ENCODE measurements at places on chromosomes 12 and 14. TPM values are rescaled to one million over a fixed set of nuclear protein-coding genes. Genes with fewer than 3 reads are reported as not detected.

DNA sequence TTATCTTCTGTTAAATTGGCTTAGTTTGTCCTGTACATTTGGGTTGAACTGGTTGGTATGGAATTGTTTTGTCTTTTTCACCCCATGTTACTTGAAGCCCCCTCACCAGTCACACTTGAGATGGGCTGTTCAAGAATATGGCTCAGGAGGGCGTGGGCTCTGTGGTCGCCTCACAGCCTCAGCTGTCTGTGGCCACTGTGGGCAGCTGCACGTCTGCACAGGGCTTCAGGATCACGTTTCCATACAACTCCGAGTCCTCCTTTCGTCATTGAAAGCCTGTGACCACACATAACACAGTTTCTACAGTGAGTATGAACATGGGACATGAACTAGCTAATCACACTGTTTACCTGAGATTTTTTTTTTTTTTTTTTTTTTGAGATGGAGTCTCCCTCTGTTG is 81.3 kb downstream of the MOK start:
- H3K36me3 ChIP-seq, result peaks cover 17% of the 10 kb centered on the region
- H3K27me3 ChIP-seq, result no peaks in the 10 kb centered on the region
- H3K27ac ChIP-seq, result no peak overlapping the region
- peaks cover 4% of the 10 kb centered on the region for H3K4me1 ChIP-seq

DNA sequence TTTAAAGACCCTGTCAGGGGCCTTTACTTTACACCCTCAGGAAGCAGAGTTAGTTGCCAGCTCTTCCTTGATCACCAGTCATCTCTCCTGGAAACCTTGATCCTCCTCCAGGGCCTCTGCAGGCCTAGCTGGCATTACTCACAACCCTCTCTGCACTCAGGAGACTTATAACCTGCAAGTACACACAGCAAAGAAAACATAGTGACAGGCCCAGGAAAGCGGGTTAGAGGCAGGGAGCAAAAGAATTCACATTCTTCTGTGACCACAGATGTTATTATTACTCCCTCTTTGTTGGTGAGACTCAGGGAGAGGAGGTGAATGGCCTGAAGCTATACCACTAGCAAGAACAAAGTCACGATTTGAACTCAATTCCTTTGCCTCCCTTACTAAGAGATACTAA is 87.4 kb downstream of the OR11H12 start:
- H3K36me3 ChIP-seq, result no peaks in the 10 kb centered on the region

GRCh38 chr14:67187826-67188225 is 1.4 kb upstream of the GARIN2 start:
- H3K27ac ChIP-seq, result no peak overlapping the region
- no peak for DNase-seq
- no peaks in the 10 kb centered on the region for H3K27me3 ChIP-seq
- H3K4me3 ChIP-seq, result no peak overlapping the region

DNA sequence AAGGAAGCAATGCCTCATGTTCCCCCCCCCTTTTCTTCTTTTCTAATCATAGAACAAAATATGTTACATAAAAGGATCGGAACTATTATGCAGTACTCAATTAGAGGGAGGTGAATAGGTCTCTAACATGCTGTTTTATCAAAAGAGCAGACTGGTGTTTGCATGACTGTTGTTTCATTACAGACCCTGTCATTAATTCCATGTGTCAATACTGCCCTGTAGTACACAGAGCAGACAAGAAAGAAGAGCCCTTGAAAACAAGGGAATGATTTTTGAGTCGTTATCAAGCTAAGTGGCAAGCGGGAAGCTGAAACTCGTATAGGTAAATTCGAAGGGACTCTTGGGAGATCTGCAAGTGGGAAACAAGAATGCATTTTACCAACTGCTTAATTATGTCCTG is 76.9 kb upstream of the TMEM263 start:
- H3K4me1 ChIP-seq, result no peaks in the 10 kb centered on the region
- peaks cover 63% of the 10 kb centered on the region for H3K36me3 ChIP-seq
- no peak overlapping the region for H3K27ac ChIP-seq
- H3K27me3 ChIP-seq, result no peaks in the 10 kb centered on the region
- no peak overlapping the region for H3K4me3 ChIP-seq

DNA sequence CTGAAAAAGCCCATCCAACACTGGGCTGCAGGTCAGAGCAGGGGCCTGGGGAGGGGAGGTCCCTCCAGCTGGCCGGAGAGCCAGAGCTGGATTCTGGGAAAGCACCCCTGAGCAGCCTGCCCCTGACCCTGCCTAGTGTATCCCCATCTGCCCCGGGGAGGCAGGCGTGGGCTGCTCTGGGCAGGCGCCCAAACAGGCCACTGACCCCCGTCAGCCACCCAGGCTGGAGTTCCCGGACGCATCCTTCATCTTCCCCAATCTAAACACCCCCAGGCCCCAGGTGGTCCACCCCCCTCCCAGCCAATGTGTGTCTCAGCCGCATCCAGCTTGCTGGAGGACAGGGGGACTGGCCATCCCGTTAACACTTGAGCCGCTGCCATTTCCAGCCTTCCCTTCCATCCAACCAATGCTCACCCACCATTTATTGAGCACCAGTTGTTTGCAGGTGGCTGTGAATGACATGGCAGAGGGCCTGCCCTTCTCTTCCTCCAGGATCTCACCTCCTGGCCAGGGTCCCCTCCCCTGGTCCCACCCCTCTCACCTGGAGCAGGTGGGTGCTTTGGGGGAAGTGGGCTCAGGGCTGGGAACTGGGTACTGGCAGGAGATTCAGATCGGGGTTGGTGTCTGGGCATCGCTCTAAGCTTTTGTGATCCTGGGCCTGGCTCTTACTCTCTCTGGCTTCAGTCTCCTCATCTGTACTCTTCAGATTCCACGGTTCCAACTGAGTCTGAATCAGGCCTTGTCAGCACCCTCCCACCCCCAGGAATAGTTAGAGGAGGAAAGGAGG is 743 bp upstream of the DTX1 start:
- no peak for DNase-seq
- H3K4me3 ChIP-seq, result peak overlapping the region; percentile 76
- peaks cover 2% of the 10 kb centered on the region for H3K27me3 ChIP-seq
- H3K27ac ChIP-seq, result peak overlapping the region; percentile 39
- no peaks in the 10 kb centered on the region for H3K36me3 ChIP-seq

DNA sequence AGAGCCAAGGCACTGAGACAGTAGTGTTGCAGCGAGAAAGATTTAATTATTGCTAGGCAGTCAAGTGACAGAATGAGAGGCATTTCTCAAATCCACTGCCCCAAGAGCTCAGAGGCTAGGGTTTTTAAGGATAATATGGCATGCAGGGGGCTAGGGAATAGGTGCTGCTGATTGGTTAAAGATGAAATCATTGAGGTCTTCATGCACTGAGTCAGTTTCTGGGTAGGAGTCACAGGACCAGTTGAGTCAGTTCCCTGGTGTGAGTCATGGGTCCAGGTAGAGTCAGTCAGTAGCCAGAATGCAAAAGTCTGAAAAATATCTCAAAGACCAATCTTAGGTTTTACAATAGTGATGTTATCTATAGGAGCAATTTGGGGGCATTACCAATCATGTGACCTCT is 323.8 kb downstream of the RGS6 start:
- no peaks in the 10 kb centered on the region for H3K4me1 ChIP-seq
- H3K4me3 ChIP-seq, result no peak overlapping the region
- no peak overlapping the region for H3K27ac ChIP-seq
- no peak for DNase-seq
- no peaks in the 10 kb centered on the region for H3K36me3 ChIP-seq

GRCh38 chr14:70392676-70393075 is 24.2 kb downstream of the SYNJ2BP start:
- no peaks in the 10 kb centered on the region for H3K27me3 ChIP-seq
- H3K27ac ChIP-seq, result no peak overlapping the region
- no peak overlapping the region for H3K4me3 ChIP-seq
- DNase-seq, result no peak
- H3K36me3 ChIP-seq, result no peaks in the 10 kb centered on the region

The CIROP gene
- total RNA-seq, result not detected

The TAS2R31 gene
- 3.2 TPM for total RNA-seq

- DNase-seq, result no peak
- no peaks in the 10 kb centered on the region for H3K27me3 ChIP-seq
- H3K4me3 ChIP-seq, result no peak overlapping the region
- H3K27ac ChIP-seq, result no peak overlapping the region
- H3K36me3 ChIP-seq, result peaks cover 4% of the 10 kb centered on the region
Observed at GRCh38 chr12:27657296-27657695, 39.0 kb upstream of the REP15 start.

- H3K27me3 ChIP-seq, result peaks cover 44% of the 10 kb centered on the region
- H3K4me1 ChIP-seq, result peaks cover 5% of the 10 kb centered on the region
- H3K4me3 ChIP-seq, result no peak overlapping the region
- H3K27ac ChIP-seq, result no peak overlapping the region
- no peaks in the 10 kb centered on the region for H3K36me3 ChIP-seq
Observed at GRCh38 chr12:2583642-2584401, 210.9 kb upstream of the FKBP4 start.

GRCh38 chr14:82419933-82420332 is 886.3 kb upstream of the SEL1L start:
- no peaks in the 10 kb centered on the region for H3K36me3 ChIP-seq
- no peaks in the 10 kb centered on the region for H3K4me1 ChIP-seq
- H3K4me3 ChIP-seq, result no peak overlapping the region
- DNase-seq, result no peak
- H3K27ac ChIP-seq, result no peak overlapping the region

- no peaks in the 10 kb centered on the region for H3K27me3 ChIP-seq
- no peak overlapping the region for H3K4me3 ChIP-seq
- no peaks in the 10 kb centered on the region for H3K36me3 ChIP-seq
- H3K27ac ChIP-seq, result no peak overlapping the region
Observed at GRCh38 chr14:104150136-104151025, 12.0 kb downstream of the KIF26A start.

- H3K36me3 ChIP-seq, result no peaks in the 10 kb centered on the region
- no peak overlapping the region for H3K27ac ChIP-seq
- peaks cover 26% of the 10 kb centered on the region for H3K27me3 ChIP-seq
- no peaks in the 10 kb centered on the region for H3K4me1 ChIP-seq
- no peak for DNase-seq
Observed at GRCh38 chr14:90198541-90199060, 57.8 kb upstream of the PSMC1 start.

DNA sequence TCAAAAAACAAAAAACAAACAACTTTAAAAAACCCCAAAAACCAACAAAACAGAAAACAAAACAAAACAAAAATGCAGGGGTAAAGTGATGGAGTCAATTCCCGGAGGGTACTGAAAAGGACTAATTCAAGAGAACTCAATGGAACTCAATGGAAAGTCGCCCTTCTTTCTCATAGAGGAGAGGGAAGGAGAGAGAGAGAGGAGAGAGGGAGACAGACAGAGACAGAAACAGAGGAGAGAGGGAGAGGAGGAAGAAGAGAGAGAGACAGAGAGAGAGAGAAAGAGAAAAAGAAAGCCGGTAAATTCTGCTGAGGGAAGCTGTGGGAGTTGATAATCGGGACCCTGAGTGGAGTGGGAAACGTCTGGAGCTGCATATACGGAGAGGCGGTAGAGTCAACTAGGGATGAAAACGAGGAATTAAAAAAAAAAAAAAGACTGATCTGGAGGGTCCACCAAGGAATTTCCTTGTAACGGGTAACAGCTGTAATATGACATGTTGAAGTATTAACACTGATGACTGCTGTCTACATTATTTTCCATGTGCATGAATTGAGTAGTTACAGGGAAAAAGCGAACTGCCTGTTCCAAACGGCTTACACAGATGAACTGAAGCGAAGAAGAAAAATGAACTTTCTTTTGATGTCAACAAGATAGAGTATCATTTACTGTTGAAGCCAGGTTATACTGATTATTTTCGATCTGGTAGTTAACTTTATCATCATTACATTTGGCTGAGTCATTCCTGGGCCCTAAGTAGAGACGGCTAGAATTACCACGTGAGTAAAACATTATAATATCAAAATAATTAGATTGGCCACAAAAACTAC is 934 bp upstream of the ZC2HC1C start:
- no peak overlapping the region for H3K4me3 ChIP-seq
- no peak for DNase-seq
- no peaks in the 10 kb centered on the region for H3K27me3 ChIP-seq
- H3K27ac ChIP-seq, result no peak overlapping the region

GRCh38 chr14:22432348-22432976 is 156.6 kb downstream of the DAD1 start:
- H3K27me3 ChIP-seq, result no peaks in the 10 kb centered on the region
- no peak overlapping the region for H3K4me3 ChIP-seq
- no peak overlapping the region for H3K27ac ChIP-seq
- no peak for DNase-seq

Measured in naive thymus-derived CD8-positive, alpha-beta T cell (primary cell).